ENCODE measurements at places on chromosomes 2 and 18. TPM values are rescaled to one million over a fixed set of nuclear protein-coding genes. Genes with fewer than 3 reads are reported as not detected.

The STARD6 gene
- not detected for polyA plus RNA-seq

The HOXD4 gene
- polyA plus RNA-seq: not detected

The ADNP2 gene
- 9.1 TPM for polyA plus RNA-seq

The NEB gene
- 2.4 TPM for polyA plus RNA-seq

The ACTG2 gene
- polyA plus RNA-seq: not detected

The CEBPZOS gene
- polyA plus RNA-seq: 85.5 TPM

The ESCO1 gene
- polyA plus RNA-seq: 21.7 TPM

The RAB27B gene
- polyA plus RNA-seq: 6.7 TPM

The CRYBA2 gene
- not detected for polyA plus RNA-seq

The NHEJ1 gene
- 7.2 TPM for polyA plus RNA-seq

The TMEM163 gene
- polyA plus RNA-seq: 3.3 TPM

The DNPEP gene
- polyA plus RNA-seq: 14.7 TPM

The NEU2 gene
- polyA plus RNA-seq: not detected

The CNGA3 gene
- not detected for polyA plus RNA-seq

The FAM237A gene
- polyA plus RNA-seq: 7.1 TPM
